Stimulated activated effector memory CD8-positive, alpha-beta T cell treated with anti-CD3 and anti-CD28 coated beads, Interleukin-12 subunit alpha, Interleukin-12 subunit beta, amount 100 ng/mL, for 72 hours (primary cell): ENCODE measurements at places on chromosomes 13 and 19.

GRCh38 chr19:3482507-3483225, 575 bp downstream of the SMIM44 start:
- no peak for DNase-seq

DNA sequence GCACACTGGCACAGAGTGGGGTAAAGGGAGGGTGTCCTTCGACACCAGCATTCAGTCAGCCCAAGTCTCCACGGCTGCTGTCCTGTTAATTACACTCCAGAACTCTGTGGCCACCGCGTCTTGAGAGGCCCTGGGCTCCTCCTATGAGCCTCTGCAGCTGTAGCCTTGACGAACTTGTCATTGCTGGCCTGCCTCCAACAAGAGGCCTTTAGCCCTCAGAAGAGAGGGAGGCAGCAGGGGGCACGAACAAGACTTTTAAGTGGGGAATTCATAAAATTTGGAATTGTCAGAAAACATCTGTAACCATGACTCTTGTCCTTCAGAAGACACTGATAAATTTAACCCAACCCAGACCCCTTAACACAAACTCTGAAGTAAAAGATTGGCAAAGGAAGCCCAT, 241.9 kb downstream of the UQCRFS1 start:
- no peak for DNase-seq

GRCh38 chr19:56930647-56931535, 90.4 kb upstream of the PEG3 start:
- DNase-seq: no peak

DNA sequence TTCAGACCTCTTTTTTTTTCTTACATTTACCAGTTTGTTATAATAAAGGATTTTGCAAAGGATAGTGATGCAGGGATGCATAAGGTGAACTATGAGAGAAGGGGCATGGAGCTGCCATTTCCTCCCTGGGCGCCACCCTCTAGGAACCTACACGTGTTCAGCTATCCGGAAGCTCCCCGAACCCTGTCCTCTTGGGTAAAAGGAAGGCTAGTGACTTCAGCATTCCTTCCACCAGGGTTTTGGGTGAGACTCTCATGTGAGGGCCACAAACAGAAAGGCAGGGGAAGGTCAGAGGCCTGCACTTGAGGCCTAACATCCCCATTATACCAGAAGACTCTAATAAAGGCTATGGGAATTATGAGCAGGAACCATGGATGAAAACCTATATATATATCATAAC, 57.3 kb downstream of the IFT88 start:
- no peak for DNase-seq

GRCh38 chr13:110610955-110611595, 4.3 kb upstream of the NAXD start:
- DNase-seq: no peak

- DNase-seq: peak; percentile 59
Measured at GRCh38 chr13:111216166-111216960, 101.3 kb downstream of the ARHGEF7 start.

DNA sequence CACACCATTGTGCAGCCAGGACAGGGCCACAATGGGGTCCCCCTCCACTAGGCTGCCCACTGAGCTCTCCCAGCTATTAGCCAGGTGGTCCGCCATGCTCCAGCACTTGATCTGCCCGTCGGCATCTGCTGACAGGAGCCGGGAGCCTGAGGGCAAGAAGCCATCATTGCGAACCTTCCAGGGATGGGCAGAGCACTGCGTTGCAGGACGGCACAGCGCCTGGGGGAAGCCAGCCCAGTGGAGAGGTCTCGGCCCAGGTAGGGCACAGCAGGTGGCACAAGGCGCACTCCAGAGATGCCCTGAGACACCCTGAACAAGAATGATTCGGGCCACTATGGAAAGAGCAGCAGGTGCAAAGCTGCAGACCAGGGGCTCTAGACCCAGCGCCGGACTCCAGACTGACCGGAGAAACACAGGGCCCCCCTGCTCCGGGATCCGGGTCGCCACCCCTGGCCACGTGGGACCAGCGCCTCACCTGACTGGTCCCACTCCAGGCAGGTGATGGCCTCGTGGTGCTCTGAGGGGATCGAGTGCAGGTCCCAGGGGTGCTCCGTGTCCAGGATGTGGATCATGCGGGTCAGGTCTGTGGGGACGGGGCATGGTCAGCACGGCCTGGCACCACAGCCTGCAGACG, 3.2 kb downstream of the MED16 start:
- no peak for DNase-seq

GRCh38 chr19:31627620-31628365, 278.6 kb upstream of the TSHZ3 start:
- no peak for DNase-seq

GRCh38 chr19:12137221-12137940, 2.8 kb downstream of the ZNF20 start:
- no peak for DNase-seq

DNA sequence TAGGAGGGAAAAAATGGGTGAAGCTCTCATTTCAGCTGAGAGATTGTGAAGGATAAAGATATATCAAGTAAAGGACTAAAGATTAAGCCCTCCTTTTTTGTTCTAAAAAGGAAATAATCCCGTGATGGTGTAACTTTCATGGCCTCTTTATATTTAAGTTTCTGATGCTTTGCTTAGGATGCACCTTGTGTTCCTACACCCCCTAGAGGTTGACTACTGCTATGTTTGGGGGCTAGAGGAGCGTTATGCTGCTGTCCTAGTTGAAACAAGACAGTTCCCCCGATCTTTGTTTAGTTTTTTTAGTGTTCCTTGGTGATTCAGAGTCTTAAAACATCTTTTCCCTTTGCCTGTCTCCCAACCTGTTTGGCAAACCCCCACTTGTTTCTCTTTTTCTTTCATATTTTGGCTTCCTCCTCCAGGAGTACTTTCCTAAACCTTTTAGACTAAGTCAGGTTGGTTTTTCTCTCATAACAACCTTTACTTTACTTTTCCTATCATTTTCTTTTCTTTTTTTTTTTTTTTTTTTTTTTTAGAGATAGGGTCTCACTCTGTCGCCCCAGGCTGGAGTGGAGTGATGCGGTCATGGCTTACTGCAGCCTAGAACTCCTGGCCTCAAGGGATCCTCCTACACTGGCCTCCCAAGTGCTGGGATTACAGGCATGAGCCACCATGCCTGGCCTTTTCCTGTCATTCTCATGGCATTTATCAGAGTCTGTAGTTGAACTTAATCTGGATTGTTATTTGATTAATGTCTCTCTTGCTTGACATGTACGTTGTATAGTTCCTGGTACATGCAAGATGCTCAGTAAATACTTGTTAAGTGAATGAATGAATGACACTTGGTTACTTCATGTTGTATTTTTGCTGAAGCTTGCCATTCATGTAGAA, 2.8 kb downstream of the UBA2 start:
- DNase-seq: no peak

DNA sequence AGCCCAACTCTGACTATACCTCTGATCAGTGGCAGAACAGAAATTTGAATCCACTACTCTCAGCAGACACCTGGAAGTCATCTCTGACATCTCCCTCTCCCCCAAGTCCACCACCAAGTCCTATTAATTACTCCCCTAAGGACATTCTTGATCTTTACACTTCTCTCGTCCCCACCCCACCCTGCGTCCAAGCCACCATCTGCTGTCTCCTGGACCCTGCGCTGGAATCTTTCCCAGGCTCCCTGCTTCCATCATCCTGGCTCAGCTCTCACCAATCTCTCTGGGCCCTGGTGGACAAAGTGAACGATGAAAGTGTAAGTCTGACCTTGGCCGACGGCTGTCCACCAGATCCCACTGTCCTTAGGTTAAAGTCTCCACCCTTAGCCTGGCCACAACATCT, 145.6 kb upstream of the GJB6 start:
- no peak for DNase-seq

- DNase-seq: no peak
Measured at GRCh38 chr13:45995245-45995644, 57.3 kb downstream of the ZC3H13 start.

DNA sequence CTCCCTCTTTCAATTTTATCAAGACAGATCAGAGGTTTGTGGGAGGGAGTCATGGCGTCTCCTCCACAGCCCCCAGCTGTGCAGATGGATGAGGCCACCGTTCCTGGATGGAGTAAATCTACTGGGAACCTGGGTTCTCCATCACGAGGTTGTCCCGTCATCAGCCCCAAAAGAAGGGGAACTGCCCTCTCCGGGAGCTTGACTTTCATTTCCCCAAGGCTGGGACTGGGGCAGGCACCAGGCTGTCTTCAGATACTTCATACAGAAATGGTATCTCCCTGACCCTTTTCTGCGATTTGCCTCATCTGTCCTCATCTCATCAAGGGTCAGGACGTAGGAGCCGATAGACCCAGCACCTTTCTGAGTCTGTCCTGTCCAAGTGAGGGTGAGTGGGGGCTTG, 9.8 kb downstream of the LILRB2 start:
- no peak for DNase-seq

DNA sequence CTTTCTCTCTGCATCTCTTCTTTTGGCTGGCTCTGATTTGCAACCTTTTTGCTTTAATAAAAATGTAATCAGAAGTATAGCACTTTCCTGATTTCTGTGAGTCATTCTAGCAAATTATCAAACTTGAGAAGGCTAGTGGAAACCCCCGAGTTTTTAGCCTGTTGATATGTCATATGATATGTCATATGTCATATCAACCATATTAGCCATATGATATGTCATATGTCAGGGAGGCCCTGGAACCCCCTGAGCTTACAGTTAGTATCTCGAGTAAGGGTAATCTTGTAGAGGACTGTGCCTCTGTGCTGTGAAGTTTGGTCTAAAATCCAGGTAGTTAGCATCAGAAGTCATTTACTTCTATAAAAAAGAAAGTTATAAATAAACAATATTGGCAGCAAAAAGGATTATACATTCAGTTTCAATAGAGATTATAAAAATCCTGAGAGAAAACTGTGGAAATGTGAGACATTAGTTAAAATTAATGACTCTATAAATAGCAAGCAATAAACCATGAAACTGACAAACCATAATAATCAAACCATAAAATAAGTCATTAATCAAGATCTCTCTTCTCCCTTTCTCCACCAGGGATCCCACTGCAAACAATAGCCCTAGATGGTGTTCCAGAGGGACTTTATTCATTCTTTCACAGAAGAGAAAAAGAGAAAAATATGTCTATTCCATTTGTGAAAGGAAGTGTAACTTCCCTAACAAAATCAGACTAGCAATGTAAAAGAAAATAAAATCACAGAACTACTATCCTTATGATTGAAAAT, 167.4 kb downstream of the NALCN start:
- no peak for DNase-seq

- DNase-seq: no peak
Measured at GRCh38 chr13:90545070-90545840, 802.2 kb upstream of the MIR17HG start.

GRCh38 chr13:36173571-36174322, 40.6 kb downstream of the SOHLH2 start:
- no peak for DNase-seq

DNA sequence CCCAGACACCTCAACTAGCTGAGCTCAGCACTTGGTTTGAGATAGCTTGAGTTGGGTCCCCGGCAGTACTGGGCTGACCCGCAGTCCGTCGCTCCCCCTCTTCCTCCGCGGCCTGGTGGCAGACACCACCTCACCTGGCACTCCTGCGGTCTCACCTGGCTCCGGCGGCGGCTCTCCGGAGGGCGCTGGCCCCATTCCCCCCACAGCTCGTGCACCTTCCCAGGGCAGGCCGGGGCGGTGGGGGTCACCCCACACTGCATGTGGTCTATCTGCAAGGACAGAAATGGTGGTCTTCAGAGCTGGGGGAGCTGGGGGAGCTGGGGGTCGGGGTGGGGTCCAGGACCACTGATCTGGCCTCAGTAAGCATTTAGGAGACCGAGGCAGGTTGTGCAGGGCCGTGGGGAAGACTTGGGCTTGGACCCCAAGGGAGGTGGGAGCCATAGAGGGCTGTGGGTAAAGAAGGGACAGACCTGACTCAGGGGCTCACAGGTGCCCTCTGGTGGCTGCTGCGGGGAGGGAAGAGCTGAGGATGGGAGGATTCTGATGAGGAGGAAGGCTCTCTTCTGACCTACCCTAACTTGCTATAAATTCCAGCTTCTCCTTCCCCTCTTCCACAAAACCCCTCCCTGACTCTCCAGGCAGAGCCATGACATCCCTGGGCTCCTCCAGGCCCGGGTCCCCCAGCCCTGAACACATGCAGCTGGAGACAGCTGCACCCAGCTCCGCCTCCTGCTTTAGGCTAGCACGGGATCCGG, 6.7 kb upstream of the PLIN4 start:
- peak; percentile 61 for DNase-seq

DNA sequence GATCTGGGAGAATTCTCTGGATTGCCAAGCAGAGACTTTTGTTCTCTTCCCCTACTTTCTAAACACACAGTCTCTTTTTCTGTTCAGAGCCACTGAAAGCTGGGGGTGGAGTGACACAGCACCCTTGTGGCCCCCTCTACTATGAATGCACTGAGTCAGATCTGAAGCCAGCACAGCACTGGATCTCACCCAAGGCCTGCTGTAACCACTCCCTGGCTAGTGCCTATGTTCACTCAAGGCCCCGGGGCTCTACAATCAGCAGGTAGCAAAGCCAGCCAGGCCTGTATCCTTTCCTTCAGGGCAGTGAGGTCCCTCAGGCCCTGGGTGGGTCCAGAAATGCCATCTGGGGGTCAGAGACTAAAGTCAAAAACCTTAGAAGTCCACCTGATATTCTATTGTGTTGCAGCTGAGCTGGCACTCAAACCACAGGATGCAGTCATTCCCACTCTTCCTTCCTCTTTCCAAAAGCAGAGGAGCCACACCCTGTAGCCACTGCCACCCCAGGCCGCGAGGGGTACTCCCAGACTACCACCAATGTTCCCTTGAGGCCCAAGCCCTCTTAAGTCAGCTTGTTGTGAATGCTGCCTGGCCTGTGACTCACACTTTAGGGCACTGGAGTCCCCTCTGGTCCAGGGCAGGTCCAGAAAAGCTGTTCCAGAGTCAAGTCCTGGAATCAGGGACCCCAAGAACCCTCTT, 110.1 kb upstream of the RXFP2 start:
- DNase-seq: no peak

DNA sequence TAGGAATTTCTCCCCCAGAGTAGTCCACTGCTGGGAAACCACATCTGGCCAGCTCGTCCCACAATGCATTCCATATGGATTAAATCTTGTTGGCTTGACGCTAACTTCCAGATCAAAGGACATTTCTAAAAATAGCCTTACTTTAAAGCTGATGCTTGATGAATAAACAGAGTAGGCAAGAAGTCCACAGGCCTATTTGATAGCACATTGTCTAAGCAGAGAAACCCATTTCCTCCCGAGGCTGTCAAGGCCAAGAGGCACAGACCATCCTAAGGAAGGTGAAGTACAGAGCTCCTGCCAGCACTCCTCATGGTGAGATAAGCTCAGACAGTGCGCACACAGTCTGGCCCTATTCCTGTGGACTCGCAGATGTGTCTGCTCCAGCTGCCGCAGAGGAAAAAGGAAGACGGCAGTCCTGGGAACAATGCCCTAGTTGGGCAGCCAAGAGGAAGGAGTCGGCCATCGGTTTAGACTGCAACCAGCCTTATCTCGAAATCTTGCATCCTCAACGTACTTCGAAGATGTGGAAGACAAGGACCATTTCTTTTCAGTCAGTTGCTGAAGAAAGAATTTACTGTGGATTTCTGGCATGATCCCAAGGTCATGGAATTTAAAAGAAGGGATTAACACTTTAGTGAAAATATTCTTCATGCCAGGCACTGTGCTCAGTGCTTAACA, 156.8 kb downstream of the RGCC start:
- no peak for DNase-seq
